ENCODE measurements at places on chromosomes 16 and 17.
A peak's percentile ranks its signal among the peaks of the same experiment; 100 is the strongest.

- no peak for DNase-seq
Measured at GRCh38 chr16:27384425-27384824, 17.5 kb upstream of the IL21R start.

GRCh38 chr17:45923511-45924268, 29.3 kb downstream of the MAPT start:
- DNase-seq: peak; percentile 39

DNA sequence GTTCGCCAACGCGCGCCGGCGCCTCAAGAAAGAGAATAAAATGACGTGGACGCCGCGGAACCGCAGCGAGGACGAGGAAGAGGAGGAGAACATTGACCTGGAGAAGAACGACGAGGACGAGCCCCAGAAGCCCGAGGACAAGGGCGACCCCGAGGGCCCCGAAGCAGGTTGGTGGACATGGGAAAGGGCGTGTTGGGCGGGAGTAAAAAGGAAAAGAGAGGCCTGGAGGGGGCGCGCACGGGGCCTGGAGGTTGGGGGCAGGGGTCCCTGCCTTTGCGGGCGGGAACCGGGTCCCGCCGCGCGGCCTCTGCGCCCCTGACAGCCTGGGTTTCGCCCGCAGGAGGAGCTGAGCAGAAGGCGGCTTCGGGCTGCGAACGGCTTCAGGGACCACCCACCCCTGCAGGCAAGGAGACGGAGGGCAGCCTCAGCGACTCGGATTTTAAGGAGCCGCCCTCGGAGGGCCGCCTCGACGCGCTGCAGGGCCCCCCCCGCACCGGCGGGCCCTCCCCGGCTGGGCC, 2.1 kb downstream of the IRX5 start:
- no peak for DNase-seq

DNA sequence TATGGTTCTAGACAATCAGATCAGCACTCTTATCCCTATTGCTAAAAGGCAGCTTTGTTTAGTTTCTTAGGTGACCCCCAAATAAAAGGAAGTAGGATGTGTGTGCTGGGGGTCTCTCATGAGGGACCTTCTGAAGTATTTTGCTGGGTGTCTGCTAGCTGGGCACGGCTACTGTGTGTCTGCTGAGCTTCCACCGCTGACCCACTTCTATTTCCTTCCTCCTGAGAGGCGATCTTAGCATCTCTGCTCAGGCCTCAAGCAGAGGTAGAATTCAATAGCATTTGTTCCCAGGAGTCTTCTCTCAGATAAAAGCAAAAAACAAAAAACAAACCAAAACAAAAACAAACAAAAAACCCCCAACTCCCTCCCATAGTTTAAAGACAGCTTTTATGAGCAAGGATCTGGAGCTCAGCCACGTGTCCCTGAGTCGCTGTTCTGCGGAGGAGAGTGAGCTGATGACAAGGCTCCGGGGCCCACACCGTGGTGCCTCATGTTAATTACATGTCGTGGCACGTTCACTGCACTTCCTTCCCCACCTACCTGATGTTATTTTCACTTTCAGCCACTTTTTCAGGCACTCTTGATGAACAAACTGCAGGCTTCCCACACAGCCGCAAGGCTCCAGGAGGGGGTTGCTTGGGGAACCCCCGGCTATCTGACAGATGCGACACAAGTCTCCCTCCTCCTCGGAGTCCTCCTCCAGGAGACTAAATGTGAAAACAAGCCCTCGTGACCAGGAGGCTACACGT, 83.5 kb downstream of the MARCHF10 start:
- DNase-seq: no peak

DNA sequence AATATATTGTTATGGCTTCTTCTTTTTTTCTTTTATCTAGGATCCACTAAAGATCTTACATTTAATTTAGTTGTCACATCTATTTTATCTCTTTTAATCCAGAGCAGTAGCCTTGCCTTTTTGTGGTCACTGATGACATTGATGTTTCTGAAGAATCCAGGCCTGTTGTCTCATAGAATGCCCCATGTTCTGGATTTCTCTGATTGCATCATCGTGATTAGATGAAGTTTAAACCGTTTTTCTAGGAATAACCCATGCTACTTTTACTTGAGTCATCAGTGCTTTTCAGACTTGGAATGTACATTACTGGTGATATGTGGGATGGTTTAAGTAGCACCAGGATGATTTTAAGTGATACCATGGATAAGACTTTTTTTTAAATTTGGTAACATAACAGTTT, 106.4 kb upstream of the CES5A start:
- no peak for DNase-seq

- DNase-seq: no peak
Measured at GRCh38 chr16:57069635-57070370, 22.6 kb upstream of the CPNE2 start.

GRCh38 chr17:28532050-28532960, 20.1 kb downstream of the UNC119 start:
- no peak for DNase-seq

- DNase-seq: no peak
Measured at GRCh38 chr16:77680496-77680895, 41.8 kb upstream of the NUDT7 start.

- no peak for DNase-seq
Measured at GRCh38 chr17:58415371-58416055, 1.8 kb downstream of the RNF43 start.

DNA sequence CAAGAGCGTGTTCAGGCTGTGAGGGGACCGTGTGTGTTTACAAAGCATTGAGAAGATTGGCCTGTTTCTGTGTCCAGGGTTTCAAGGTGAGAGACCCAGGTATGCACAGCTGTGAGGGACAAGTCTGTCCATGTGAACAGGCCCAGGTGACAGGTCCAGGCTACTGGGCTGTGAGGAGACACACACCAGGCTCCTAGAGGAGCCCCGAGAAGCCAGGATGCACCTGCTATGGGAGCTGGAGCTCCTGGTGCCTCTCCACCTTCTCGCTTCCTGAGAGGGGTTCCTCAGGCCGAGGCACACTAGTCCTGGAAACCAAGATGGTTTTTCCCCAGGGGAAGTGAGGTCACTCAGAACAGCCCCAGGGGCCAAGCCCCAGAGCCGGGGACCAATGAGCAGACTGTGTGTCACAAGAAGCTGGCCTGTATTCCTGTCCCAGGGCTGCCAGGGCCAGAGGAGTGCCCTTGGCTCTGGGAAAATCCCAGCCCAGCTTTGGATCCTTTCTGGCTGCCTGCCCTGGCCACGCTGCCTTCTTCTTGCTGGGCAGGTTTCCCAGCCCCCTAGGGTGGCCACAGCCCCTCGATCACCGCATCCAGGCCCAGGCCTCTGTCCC, 153.4 kb upstream of the PLCG2 start:
- DNase-seq: no peak

DNA sequence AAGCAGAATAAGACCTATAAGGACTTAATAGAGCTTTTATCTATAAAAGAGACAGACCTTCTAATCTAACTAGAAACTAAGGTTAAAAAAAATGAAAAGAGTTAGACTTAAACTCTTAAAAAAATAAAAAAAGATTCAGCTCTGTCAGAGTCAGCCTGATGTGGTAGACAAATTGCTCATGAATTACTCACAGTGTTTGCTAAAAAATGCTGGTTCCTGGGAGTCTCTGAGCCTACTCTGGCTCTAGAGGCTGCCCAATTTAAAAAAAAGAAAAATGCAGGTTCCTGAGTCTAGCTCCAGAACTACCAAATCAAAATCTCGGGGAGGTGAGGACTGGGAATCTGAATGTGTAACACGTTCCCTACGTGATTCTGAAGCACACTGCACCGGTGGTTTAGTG, 18.1 kb downstream of the SOST start:
- no peak for DNase-seq

DNA sequence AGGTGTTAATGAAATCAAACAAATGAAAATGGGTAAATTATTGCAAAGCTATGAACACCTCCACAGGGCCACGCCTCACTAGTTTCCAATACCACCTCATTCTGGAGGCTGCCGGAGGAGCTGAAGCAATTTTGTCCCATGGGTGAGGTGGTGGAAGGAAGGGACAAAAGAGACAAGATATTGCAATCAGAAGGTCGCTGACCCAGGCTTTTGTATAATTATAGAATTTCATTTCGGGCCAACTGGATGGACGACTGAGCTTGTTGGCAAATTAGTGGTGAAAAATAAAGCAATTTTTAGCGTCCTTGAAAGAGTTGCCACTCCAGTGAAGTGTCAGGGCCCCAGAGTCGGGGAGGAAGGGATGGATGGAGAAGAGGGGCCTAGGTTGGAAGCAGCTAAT, 147.9 kb downstream of the CYLD start:
- no peak for DNase-seq

GRCh38 chr16:50266337-50267091, at the start of gene ADCY7:
Gene ADCY7, plus strand, starts transcription at chr16:50266551. Its CDS starts 21,629 bp downstream, at chr16:50288180.
- peak; percentile 38 for DNase-seq

GRCh38 chr16:17556276-17557052, 85.7 kb upstream of the XYLT1 start:
- DNase-seq: no peak

- DNase-seq: no peak
Measured at GRCh38 chr17:66169839-66170238, 22.1 kb downstream of the CEP112 start.

GRCh38 chr16:69847643-69848042, 85.5 kb downstream of the WWP2 start:
- no peak for DNase-seq

DNA sequence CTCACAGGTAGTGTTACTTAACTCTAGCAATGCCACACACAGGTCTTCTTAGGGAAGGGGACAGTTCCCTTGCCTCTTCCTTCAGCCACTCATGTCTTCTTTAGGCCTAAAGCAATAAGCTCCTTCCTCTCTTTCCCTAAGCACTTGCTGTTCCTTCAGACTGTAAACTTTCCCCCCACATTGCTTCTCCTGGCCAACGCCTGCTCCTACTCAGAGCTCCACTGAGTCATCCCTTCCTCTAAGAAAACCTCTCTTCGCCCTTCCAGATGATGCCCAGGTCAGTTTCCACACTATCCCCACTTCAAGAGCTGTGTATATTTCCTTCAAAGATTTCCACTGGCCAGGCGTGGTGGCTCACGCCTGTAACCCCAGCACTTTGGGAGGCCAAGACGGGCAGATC, 12.5 kb upstream of the EPOP start:
- no peak for DNase-seq

DNA sequence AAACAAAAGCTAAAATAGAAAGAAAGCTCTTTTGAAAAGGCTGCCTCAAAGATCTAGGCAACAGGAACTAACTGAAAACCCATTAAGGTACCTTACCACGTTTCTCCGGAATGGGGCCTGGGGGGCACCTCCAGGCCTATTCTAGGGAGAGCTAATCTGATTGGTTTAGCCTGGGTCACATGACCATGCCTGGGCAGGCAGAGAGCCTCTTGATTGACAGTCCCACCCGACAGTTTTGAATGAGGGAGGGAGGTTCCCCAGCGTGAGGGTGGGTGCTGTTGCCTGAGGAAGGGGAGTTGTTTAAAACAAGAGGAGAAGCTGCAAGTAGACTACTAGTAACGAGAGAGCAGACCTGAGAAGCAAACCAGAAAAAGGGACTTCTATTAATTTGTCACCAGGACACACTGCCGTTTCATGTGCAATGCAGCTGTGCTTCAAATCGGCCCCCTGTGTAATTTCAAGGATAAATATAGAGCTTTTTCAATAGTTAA, 143.4 kb upstream of the HS3ST2 start:
- DNase-seq: no peak

DNA sequence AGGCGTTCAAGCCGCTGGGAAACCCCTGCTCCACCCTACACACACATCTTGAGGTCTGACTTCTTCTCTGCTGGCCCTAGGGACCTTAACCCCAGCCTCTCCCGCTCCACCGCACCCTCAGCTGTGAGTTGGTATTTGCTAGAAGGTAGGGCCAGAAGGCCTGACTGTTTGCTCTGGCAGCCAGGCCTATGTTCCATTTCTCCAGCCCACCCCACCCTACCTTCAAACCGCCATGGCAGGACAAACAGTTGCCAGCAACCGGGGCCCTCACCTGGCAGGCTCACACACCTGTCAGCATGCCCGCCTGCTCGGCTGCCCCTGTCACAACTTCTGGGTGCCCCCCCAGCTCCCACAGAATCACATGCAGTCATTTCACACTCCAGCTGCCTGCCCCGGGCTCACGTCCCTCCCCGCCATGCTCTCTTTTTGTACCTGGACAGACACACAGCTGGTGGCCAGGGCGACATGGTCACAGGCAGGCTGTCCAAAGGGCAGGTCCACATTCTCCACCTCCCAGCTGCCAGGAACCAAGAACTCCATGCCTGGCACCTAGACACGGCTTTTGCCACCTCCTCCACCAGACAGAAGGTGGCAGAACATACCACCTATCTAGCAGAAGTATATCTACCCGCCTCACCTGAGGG, 2.6 kb upstream of the ATP2A3 start:
- DNase-seq: no peak

DNA sequence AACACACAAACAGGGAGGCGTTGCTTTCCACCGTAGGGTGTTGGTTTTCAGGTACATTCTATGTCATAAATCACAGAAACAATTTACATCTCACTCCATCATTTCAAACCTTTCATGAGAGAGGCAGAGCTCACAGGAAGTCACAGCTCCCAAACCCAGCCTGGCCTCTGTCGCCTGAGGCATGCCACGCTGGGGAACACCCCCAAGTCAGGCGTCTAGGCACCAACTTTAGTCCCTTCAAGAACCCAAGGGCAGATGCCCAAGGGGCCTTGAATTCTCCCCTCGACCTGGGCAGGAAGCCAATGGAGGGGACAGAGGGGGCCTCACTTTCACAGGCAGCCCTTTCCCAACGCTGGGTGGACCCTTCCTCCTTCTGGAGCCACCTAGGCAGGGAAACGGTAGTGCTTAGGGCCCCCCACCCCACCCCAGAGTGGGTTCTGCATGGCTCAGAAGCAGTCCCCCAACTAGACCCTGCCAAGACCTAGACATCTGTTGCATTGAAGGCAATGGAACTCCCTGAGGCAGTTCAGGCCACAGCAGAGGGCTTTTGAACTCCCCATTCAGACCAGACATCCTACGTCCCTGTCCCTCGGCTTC, 10.6 kb downstream of the TBX4 start:
- no peak for DNase-seq

DNA sequence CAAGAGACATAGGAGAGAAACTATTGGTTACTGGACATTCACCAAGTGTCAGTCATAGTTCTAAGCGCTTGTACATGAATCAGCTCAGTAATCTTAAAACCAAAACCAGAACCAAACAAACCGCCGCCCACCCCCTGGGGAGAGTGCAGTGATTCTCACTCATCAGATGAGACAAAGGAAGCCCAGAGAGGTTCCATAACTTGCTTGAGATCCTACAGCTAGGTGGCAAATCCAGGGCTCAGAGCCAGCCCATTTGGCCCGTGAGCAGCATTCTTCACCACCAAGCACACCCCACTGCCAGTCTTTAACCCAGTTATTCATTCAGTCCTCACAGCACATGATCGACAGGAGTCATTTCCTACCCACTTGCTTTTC, 37.2 kb upstream of the RGS9 start:
- DNase-seq: no peak

DNA sequence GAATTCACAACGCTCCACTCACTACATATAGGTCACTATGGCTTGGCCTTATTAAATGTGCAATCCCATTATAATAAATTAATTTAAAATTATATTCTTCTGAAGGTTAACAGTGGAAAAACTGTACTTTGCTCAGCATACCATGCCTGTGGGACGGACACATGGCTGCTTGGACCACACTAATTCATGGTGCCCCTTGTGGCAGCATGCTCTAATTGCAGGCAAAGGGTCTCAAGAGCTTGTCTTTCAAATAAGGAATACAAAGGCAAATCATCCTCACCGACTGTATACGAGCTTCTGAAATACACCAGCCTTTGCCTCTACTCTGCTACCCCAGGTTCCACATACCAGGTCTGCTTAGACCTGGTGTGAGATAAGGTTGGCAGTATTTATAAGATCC, 11.7 kb downstream of the SMPD3 start:
- no peak for DNase-seq

GRCh38 chr17:67477687-67478086, 100.6 kb downstream of the PITPNC1 start:
- no peak for DNase-seq
